ENCODE measurements at places on chromosomes 11 and 22. TPM values are rescaled to one million over a fixed set of nuclear protein-coding genes. Genes with fewer than 3 reads are reported as not detected.

DNA sequence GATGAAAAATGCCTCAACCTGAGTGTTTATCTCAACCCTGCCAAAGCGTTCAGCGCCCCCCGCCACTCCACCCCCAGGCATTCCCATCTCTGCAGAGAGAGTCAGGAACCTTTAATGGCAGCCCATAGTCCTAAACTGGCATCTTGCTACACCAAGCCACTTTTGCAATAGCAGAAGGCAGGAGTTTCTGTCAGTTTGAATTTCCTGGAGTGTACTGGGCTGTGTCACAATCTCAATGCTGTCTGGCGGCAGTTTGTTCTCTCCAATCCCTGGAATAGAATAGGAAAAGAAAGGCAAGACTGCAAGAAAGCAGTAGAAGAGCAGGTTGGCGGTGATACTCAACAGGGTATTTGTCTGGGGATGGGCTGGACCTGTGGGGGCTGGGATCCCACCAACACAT, 32.9 kb upstream of the FLI1 start:
- H3K27ac ChIP-seq, result no peak overlapping the region
- no peak for DNase-seq
- H3K36me3 ChIP-seq, result no peaks in the 10 kb centered on the region
- no peak overlapping the region for H3K4me3 ChIP-seq

PYGM gene
- 1.0 TPM for total RNA-seq

DNA sequence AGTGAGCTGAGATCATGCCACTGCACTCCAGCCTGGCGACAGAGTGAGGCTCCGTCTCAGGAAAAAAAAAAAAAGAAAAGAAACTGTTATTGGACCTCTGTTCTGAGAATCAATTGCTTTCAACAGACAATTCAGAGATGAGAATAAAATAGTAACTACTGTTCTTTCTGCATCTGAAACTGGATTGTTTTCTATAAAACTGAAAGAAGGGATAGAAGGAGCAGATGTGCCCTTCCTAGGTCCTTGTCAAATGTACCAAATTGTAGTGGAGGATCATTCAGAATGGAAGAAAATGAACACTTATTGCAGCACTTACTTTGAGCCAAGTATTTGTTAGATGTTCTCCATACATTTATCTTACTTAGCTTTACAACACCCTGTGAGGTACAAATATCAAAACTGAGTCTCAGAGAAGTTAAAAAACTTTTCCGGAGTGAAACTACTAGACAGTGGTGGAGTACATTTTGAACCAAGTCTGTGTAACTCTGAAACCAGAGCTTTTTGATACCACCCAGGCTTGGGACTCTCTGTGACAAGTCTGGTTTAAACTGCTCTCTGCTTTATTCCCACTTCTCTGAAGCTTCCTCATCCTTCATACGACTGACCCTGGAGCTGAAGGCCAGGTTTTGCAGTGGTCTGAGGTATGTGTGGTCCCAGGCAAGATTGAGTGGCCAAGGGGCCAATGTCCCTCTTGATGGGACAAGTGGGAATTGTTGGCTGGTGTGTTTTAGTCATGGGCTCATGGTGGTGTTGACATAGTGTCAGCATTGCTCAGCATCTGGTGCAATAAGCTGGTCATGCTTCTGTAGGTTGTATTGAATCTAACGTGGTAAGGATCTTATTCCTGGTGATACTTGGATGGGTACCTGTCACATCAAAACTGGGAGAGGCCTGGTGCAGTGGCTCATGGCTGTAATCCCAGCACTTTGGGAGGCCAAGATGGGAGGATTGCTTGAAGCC, 48.2 kb upstream of the CCDC134 start:
- no peak for DNase-seq
- H3K4me3 ChIP-seq, result no peak overlapping the region
- peaks cover 15% of the 10 kb centered on the region for H3K27me3 ChIP-seq
- H3K36me3 ChIP-seq, result no peaks in the 10 kb centered on the region
- H3K27ac ChIP-seq, result no peak overlapping the region
- no peaks in the 10 kb centered on the region for H3K4me1 ChIP-seq

DNA sequence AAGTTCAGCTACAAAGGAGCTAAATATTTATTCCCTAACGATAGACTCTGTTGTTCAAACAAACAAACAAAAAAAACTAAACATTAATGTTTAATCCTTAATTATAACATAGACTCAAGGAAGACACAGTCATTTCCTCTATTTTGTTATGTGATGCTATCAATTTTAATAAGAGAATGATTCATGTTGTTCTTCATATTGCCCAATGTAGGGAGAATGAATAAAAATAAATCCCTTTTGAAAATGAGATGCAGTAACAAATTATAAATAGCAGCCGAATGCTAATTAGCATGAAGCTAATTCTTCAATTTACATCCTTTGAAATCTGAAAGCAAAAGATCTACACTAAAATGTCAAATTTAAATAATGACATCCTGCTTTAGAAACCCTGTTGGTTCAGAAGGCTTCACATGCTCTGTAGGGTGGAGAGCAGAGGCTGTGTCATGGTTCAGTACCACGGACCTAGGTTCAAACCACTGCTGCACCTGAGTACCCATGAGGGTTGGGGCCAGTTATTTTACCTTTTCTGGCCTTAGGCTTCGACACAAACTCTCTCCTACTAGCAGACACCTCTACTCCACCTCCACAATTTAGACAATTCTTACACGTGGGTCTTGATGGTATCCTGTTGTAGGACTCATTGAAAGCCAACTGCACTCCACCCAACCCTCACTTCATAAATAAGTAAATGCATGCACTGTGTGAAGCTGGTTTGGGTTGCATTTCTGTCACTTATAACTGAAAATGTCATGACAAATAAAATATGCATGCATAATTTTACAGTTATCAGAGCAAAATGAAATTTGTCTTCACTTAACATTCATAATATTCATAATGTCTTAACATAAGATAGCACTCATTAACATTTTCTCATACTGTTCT, 89.0 kb downstream of the RRAS2 start:
- no peak overlapping the region for H3K27ac ChIP-seq
- H3K36me3 ChIP-seq, result peaks cover 3% of the 10 kb centered on the region
- H3K27me3 ChIP-seq, result no peaks in the 10 kb centered on the region
- H3K4me3 ChIP-seq, result no peak overlapping the region

DNA sequence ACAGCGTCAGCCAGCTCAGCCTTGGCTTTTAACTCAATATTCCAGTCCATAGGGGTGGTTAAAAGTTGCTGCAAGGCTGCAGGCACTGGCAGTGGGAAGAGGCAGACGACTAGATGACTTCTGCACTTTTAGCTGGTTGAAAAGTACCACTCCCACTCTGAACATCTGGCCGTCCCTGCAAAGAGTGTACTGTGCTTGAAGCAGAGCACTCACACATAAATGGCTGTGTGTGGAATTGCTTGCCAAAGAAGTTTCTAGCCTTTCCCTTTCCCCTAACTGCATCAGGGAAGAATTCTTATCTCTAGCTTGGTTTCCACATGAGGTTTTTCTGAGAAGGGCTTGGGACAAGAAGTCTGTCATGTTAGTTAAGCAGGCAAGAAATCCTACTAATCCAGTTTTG, 5.1 kb upstream of the PHLDB1 start:
- H3K27me3 ChIP-seq, result no peaks in the 10 kb centered on the region
- H3K27ac ChIP-seq, result no peak overlapping the region
- peaks cover 41% of the 10 kb centered on the region for H3K36me3 ChIP-seq
- no peak for DNase-seq
- peaks cover 25% of the 10 kb centered on the region for H3K4me1 ChIP-seq

BTG4 gene
- total RNA-seq, result 0.55 TPM

RFPL2 gene
- total RNA-seq, result 0.25 TPM

- peaks cover 4% of the 10 kb centered on the region for H3K4me1 ChIP-seq
- H3K36me3 ChIP-seq, result no peaks in the 10 kb centered on the region
- no peak overlapping the region for H3K4me3 ChIP-seq
- H3K27me3 ChIP-seq, result no peaks in the 10 kb centered on the region
Measured at GRCh38 chr11:19912115-19912957, 199.7 kb downstream of the NAV2 start.

Data from astrocyte (in vitro differentiated cells and primary cell).